ENCODE measurements at places on chromosomes 3 and 15.

- DNase-seq = peak; percentile 50
Measured at GRCh38 chr3:83523470-83524073, 1435.2 kb upstream of the CADM2 start.

GRCh38 chr3:191324936-191325335 is 4.3 kb upstream of the CCDC50 start:
- DNase-seq = no peak

DNA sequence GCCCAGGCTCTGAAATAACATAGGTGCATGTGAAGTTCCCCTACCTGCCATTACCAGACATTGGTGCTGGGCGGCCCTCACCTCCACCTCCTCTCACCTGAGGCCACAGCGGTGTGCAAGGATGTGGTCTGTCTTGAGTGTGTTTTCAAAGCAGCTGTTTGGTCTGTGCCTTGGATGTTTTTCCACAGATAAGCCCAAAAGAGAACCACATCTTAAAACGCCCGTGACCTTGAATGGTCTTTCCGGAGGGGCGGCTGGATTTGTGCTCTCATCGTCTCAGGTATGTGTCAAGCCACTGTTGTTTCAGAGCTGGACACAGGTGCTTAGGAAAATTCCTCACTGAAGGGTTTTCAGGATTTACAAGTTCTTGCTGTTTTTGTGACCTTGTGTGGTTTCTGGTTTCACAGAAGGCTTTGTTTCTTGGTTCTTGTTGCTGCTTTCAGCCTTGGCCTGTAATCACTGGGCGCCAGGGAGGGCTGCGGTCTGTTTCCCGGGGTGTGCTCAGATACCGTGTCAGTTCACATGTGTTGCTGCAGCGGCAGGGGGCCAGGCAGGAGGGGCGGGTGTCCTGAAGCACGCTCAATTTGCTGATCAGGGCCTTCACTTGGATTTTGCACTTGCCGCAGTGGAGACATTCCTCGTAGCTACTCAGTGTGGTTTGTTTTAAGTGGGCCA is 128.4 kb downstream of the IGF1R start:
- DNase-seq = peak; percentile 79

GRCh38 chr15:95655089-95655607 is 675.4 kb upstream of the NR2F2 start:
- no peak for DNase-seq

GRCh38 chr3:72307438-72308115 is 522.6 kb upstream of the PROK2 start:
- no peak for DNase-seq

DNA sequence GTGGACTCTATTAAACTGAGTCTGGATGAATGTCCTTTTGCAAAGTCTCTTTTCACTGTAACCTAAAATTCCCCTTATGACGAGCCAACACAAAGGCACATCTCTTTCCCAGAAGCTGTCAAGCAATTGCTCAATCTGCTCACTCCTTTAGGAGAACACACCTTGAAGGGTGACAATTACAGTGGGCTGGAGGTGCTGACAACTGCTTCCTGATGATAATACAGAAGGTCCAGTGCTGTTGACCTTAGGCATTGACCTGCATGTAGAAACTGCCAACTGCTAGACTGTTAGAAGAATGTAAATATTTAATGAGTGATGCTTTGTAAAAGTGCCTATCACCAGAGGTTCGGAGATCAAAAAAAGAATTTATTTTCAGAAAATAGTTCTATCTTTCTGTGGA is 757.7 kb downstream of the GRM7 start:
- no peak for DNase-seq

- DNase-seq = no peak
Measured at GRCh38 chr3:111610189-111610588, 15.0 kb upstream of the ZBED2 start.

GRCh38 chr15:74025436-74025835 is 30.9 kb downstream of the PML start:
- peak; percentile 20 for DNase-seq

DNA sequence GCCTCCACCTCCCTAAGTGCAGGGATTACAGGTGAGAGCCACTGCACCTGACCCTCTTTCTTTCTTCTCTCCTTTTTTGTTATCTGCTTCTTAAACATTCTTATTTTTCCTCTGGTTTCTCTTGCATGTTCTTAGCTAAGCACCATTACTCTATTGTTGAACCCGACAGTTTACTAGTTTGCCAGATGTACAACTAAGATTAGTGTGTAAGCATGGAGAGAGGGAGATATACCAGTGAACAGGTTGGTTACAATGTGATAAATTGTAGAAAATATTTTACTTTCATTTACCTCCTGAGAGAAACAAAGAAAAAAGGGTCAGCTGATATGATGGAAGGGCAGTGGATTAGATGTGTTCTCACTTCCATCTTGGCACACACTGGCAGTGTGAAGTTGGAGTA is 4.9 kb downstream of the HAUS2 start:
- DNase-seq = no peak

- DNase-seq = no peak
Measured at GRCh38 chr3:29789686-29790085, 508.8 kb downstream of the RBMS3 start.

All from adrenal gland (tissue), 19 donors.